ENCODE measurements at places on chromosomes 2 and 18.

GRCh38 chr2:26598336-26598995, 42.7 kb downstream of the CIB4 start:
- DNase-seq = no peak

GRCh38 chr18:69865776-69866175, 81.9 kb downstream of the CD226 start:
- DNase-seq = no peak

DNA sequence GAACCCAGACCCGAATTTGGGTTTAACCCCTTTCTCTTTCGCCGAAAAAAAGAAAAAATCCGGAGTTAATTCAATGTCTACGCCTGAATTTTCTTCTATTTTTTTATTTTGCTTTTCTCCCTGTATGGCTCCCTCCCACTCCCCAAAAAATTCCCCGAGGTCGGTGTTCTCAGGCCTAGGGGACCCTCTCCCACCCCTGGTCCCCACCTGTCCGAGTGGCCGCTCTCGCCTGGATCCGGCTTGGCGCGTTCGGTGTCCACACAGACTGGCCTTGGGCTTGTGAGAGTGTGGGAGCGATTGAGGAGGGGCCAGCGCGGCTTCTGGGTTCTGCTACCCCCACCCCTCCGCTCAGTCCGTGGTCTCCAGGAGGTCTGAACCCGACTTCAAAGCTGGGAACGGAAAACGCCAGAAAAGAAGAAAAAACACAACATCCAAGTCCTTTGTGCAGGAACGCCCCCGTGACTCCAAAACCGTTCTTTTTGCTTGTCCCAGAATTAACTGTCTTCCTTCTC, 5.7 kb upstream of the EN1 start:
- DNase-seq = no peak

DNA sequence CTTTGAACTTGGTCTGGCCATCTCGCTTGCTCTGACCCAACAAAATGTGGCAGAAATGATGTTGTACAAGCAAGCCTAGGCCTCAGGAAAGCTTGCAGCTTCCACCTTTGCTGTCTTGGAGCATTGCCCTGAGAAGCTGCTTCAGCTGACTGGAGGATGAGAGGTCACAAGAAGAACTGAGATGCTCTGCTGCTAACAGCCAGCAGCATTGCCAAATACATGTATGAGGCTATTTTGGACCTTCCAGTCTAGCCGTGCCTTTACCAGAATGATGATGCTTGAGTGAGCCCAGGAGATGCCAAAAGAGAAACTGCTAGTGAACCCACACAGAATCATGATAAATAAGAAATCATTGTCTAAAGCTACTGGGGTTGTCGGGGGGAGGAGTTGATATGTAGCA, 13.2 kb upstream of the ITGAV start:
- no peak for DNase-seq

GRCh38 chr2:237642038-237642734, 14.8 kb downstream of the LRRFIP1 start:
- DNase-seq = no peak

GRCh38 chr18:48195787-48196186, 213.4 kb downstream of the ZBTB7C start:
- DNase-seq = no peak

DNA sequence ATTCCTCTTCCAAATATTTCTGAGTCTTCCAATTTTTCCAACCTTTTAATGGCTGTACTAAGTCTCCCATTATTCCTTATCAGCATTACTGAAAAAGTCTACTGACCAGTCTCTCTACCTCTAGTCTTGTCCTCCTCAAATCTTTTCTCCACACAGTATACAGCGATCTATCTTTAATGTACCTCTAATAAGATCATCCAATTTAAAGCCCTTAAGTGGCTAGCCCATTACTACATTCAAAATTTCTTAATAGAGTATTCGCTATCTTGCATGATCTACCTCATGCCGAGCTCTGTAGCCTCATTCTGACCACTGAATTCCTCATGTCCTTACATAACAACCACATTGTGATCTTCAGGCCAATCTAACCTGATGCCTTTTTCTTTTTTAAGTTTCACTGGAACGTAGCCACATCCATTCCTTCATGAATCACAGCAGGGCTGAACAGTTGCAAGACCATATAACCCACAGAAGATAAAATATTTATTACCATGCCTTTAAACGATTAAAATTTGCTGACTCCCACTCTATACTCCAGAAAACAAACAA, 57.9 kb downstream of the SLC66A3 start:
- DNase-seq = peak; percentile 37

GRCh38 chr2:207312006-207312356, 146.2 kb upstream of the KLF7 start:
- no peak for DNase-seq

GRCh38 chr18:21943456-21943855, 202.9 kb downstream of the MIB1 start:
- peak; percentile 12 for DNase-seq

- no peak for DNase-seq
These were observed 233.0 kb downstream of the ACTR3 start for GRCh38 chr2:114122930-114123329.

- DNase-seq = no peak
These were observed 355 bp upstream of the KIDINS220 start for GRCh38 chr2:8837795-8838140.

DNA sequence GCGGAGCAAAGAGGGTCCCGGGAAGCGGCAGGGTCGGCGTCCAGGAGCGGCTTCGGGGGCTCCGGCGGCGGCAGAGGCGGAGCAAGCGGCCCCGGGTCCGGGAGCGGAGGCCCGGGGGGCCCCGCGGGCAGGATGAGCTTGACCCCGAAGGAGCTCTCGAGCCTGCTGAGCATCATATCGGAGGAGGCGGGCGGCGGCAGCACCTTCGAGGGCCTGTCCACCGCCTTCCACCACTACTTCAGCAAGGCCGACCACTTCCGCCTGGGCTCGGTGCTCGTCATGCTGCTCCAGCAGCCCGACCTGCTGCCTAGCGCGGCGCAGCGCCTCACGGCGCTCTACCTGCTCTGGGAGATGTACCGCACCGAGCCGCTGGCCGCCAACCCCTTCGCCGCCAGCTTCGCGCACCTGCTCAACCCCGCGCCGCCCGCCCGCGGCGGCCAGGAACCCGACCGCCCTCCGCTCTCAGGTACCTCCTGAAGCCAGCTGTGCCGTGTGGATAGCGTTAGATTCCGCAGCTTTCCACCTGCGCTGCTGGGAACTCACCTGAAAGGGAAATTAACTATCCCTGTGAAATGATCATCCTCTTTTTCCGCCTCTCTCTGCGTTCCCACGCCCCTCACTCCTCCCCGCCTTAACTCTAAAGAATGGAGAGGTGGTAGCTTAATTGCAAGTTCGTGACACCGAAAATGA, 472 bp downstream of the CNOT11 start:
- DNase-seq = peak; percentile 31

- DNase-seq = no peak
These were observed 217.0 kb downstream of the ZFP36L2 start for GRCh38 chr2:43009448-43009847.

- DNase-seq = no peak
These were observed 690 bp downstream of the SDC1 start for GRCh38 chr2:20224164-20224715.

GRCh38 chr2:230955163-230955737, 30.2 kb upstream of the GPR55 start:
- no peak for DNase-seq

- DNase-seq = peak; percentile 48
These were observed 22.9 kb upstream of the LBH start for GRCh38 chr2:30208453-30208852.

GRCh38 chr2:147614979-147615470, 229.8 kb upstream of the ACVR2A start:
- DNase-seq = no peak

DNA sequence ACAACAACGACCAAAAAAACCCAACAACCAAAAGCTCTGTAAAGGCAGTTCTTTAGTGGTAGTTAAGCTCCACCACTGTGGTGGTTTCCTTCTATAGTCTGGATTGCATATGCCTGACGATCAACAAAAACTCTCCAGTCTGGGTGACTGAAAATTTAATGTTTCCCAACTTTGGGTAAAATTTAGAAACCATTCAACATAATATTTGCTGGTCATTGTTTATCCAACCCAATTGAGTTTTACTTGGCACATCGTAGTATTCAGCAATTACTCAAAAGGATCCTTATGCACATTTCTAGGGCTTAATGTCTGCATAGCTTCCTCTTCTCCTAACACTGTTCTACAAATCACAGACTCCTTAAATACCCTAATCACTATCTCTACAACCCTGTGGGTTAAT, 1080.2 kb upstream of the NRXN1 start:
- no peak for DNase-seq

DNA sequence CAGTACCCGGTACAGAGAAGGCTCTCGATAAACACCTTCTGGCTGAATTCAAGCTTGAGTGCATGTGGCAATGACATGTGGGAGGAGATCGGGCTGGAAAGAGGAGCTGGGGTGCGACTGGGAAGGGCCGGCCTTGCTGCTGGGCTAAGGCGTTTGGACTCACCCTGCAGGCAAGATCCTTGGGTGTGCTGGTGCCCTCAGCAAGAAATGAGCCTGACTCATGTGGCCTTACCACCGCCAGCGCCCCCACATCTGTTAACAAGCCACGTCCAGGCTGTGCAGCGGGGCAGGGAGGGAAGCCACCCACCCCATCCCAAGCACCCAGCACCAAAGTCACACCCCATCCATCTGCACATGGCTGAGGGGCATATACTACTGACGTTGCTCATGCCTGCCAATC, 1.3 kb downstream of the HS1BP3 start:
- DNase-seq = no peak

DNA sequence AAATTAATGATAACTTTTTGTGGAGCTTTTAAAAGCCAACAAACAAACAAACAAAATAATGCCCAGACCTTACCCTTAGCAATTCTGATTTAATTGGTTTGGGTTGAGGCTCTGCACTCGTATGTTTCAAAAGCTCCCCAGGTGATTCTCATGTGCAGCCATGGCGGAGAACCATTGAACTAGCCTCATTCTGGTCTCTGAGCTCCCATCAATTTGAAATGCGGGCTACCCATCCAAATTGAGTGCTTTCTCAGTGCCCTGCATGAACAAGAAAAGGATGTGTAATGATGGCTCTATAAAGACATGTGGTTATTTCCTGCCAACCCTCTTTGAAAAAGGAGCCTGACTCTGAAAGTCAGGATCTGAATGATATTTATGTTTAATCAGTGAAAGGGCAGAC, 8.2 kb downstream of the MXD1 start:
- DNase-seq = no peak

DNA sequence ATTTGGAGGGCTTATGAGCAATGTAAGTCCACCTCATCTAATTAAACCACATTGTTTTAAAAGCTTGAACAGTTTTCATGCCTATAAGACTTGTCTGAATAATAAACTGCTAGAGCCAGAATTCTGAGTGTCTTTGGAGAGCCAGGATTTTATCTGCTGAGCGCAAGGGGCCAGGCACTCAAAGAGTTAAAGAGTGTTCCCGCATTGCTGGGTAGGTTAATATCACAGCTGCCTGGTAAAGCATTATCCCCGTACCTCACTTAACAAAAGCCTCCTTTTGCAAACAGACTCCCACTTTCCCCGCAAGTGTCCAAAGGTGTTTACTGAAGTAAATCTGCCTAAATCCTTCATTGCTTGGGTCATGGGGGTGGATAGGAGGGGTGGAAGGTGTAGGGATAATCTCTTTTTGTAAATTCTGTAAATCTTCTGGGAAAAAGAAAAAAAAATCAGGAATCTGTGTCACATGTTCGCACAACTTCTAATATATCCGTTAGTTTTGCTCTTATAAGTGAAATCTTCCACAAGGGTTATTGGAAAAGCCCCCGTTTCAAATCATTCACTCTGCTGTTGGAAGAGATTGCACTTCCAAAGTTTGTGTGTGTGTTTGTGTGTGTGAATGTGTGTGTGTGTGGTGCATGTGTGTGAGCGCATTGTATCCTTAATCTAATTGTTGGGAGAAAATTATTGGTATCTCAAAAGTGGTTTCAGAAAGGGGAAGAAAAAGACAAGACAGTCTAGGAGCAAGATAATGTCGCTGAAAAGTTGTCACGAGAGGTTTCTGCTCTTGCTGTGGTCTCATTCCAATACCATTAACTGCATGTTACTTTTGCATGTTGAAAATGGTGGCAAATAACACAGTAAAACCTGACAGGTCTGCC, 10.7 kb downstream of the ZEB2 start:
- DNase-seq = no peak

DNA sequence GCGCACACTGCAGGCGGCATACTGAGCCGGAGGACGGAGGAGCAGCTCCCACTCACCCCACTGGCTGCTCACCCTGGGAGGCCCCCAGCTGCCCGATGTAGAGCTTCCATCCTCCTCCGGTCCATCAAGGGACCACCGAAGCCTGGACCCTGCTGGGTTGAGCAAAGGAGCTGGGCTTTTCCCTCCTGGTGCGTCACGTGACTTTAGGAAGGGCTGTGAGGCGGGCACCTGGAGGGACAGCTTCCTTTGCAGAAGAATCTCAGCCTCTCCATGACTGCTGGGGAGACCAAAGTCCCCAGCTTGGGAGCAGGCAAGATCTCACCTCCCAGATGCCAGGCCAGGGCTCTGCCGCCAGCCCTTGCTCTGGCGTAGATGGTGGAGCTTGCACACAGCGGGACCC, 102.7 kb downstream of the TWIST2 start:
- no peak for DNase-seq

- no peak for DNase-seq
These were observed 404.1 kb upstream of the CDH19 start for GRCh38 chr18:67007999-67008398.

DNA sequence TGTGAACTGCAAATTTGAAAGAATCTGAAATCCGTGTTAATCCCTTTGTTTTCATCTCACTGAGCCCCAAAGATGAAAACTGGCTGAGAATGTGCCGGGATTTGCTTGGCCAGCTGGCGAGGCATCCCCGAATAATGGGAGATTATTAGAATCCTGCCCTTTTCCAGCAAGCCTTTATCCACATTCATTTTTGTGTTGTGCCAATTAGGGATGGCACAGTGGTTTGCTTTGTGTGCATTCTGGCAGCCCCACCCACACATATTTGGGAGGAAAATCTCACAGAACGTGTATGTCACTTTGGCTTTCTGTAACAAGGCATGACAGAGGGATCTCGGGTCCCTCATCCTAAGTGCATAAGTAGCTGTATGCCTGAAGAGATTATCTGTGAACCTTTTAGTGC, 405.8 kb upstream of the FAM98A start:
- no peak for DNase-seq

DNA sequence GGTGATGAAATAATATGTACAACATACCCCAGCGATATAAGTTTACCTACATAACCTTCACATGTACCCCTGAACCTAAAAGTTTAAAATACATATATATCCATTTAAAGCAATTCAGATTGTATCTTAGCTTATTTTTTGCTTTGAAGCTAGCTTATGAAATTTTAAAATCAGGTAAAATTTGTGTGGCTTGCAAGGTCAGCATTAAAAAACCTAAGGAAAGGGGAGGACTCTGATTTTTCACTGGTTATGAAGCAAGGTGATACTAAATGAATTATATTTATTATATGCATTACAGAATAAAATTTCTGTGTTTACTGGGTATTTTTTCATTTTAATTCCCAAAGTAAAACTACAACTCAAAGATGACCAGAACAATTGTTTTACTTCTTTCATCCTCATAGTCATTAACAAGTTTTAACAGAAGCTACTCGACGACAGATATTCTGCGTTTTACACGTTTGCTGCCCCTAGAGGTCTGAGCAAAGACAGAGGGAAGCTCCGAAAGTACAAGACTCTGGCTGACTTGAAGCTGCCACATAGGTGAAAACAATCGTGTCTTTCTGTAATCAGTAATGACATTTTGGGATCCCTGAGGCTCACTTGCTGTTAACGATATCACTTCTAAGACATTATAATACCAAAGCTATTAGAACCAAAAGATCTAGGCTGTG, 17.1 kb downstream of the PKP4 start:
- DNase-seq = no peak
